A375 (cell line): ENCODE measurements at places on chromosomes 1 and 21. TPM values are rescaled to one million over a fixed set of nuclear protein-coding genes. Genes with fewer than 3 reads are reported as not detected.

Gene ARHGAP30
- total RNA-seq = 1.1 and 2.7 TPM in 2 replicates

Gene TNFRSF1B
- total RNA-seq = 3.6 and 4.1 TPM in 2 replicates

Gene HCRTR1
- not detected in 2 replicates for total RNA-seq

Gene OR2L13
- total RNA-seq = not detected in 2 replicates

Gene TNNI3K
- 0.23 TPM in 1 of 2 replicates, not detected in the other for total RNA-seq

Gene FAM151A
- total RNA-seq = not detected in 2 replicates

Gene COL9A2
- total RNA-seq = 9.9 and 10.6 TPM in 2 replicates

Gene CCT8
- total RNA-seq = 179 and 191 TPM in 2 replicates

Gene CCDC181
- total RNA-seq = 4.3 and 8.4 TPM in 2 replicates

Gene RXRG
- total RNA-seq = 6.2 and 7.2 TPM in 2 replicates

Gene EFNA4
- 7.5 and 7.8 TPM in 2 replicates for total RNA-seq

Gene AMPD1
- not detected in 2 replicates for total RNA-seq

Gene KLHDC8A
- total RNA-seq = 0.05 and 0.19 TPM in 2 replicates

Gene B3GALT5
- 0.79 and 0.90 TPM in 2 replicates for total RNA-seq

Gene ASCL5
- total RNA-seq = not detected in 2 replicates

Gene LAX1
- not detected in 2 replicates for total RNA-seq

Gene DNALI1
- total RNA-seq = 0.41 TPM in 1 of 2 replicates, not detected in the other

Gene MED8
- total RNA-seq = 70.4 and 73.0 TPM in 2 replicates

Gene TSPEAR
- not detected in 2 replicates for total RNA-seq

Gene BRDT
- not detected in 2 replicates for total RNA-seq

Gene RGS13
- total RNA-seq = not detected in 2 replicates

Gene GBP3
- total RNA-seq = 1.1 and 2.0 TPM in 2 replicates

Gene TRIM46
- 2.3 and 3.4 TPM in 2 replicates for total RNA-seq

Gene OR14K1
- total RNA-seq = not detected in 2 replicates

Gene LCE2A
- not detected in 2 replicates for total RNA-seq

Gene NUDT17
- 11.0 and 12.1 TPM in 2 replicates for total RNA-seq

Gene TRIM58
- 12.9 and 13.2 TPM in 2 replicates for total RNA-seq

Gene RNU5D-1
- total RNA-seq = not detected in 2 replicates

Gene DEPDC1
- 20.3 and 20.4 TPM in 2 replicates for total RNA-seq

Gene CCDC190
- total RNA-seq = not detected in 2 replicates

Gene ABCB10
- 18.5 and 20.4 TPM in 2 replicates for total RNA-seq

Gene OVAAL
- not detected in 2 replicates for total RNA-seq
